ENCODE measurements at places on chromosomes 2 and 18.

DNA sequence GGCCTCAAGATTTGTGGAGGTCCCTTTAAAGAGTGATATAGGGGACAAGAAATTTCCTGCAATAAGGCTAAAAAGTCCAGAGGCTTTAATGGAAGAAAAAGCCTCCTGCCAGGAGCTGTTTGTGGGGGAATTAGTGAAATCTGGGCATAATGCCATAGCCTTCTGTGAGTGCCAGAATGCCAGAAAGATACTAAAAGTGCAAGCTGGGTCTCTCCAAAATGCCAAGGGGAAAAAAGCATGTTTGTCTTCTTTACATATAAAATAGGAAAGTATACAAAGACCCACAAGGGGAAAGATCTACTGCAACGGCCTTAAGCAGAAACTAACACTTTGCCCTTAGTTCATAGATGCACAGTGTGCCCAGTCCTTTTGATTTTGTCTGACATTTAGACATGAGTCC lies 647.7 kb upstream of the ZNF804A start:
- no peak for DNase-seq

DNA sequence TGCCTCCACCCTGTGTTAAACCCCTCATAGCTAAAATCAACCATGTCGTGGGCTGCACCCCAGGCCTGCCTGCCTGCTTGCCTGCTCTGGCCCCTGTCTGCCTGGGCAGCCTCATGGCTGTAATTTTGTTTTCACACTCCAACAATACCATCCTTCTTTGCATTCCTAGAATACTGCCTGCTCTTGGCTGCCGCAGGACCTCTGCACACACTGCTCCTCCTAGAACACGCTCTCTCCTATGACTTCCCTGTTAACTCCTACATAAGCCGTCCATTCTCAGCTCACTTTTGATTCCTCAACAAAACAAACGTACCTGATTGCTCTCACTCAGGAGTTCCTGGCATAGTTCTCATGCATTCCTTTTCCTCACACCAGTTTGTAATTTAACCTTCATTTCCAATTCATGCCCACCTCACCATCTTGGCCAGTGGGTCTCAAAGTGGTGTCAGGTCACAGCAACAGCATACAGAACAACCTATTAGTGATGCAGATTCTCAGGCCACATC lies 2.5 kb downstream of the UXS1 start:
- DNase-seq = no peak

DNA sequence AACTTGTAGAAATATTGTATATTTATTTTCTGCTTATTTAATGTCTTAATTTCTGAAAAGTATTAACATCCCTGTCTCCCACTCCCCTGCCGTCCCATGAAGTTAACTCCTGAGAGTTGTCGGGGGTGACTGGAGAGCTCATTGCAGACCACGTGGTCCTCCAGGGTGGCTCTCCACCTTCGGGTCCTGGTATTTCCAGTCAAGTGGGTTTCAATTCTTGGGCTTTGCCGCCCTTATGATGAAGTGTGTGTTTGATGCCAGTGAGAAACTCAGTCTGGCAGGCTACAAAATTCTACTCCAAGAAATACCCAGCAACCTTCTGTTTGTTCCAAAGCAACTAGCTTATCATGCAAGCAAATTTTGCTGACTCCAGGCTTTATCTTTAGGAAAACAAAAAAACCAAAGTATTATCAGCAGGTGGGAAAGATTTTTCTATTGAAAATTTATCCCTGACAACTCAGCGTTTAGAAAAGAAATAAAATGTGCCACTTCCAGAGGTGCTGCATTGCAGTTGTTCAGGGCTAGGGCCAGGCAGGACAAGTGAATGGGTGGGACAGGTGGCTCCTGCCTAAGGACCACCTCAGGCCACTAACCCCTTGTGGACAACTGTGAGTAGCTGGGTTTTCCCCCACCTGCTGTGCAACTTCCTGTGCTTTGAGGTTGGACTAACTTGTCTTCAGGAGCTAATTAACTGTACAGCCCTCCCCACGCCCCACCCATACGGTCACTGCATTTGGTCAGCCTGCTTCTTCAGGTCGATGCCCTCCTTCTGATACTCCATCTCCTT lies 46.6 kb downstream of the BCL2L11 start:
- DNase-seq = no peak

GRCh38 chr18:73059280-73059679 lies 191.5 kb upstream of the NETO1 start:
- DNase-seq = no peak

DNA sequence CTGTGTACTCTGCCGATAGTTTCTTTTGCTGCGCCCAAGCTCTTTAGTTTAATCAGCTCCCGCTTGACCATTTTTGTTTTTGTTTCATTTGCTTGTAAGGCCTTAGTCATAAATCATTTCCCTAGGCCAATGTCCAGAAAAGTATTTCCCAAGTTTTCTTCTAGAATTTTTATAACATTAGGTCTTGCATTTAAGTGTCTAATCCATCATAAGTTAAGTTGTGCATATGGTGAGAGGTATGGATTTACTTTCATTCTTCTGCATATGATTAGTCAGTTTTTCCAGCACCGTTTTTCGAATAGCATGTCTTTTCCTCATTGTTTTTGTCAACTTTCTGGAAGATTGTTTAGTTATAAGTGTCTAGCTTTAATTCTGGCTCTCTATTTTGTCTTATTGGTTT lies 484.8 kb upstream of the CNTNAP5 start:
- DNase-seq = no peak

- DNase-seq = no peak
Observed at GRCh38 chr2:61006486-61007105, 10.9 kb upstream of the PEX13 start.

DNA sequence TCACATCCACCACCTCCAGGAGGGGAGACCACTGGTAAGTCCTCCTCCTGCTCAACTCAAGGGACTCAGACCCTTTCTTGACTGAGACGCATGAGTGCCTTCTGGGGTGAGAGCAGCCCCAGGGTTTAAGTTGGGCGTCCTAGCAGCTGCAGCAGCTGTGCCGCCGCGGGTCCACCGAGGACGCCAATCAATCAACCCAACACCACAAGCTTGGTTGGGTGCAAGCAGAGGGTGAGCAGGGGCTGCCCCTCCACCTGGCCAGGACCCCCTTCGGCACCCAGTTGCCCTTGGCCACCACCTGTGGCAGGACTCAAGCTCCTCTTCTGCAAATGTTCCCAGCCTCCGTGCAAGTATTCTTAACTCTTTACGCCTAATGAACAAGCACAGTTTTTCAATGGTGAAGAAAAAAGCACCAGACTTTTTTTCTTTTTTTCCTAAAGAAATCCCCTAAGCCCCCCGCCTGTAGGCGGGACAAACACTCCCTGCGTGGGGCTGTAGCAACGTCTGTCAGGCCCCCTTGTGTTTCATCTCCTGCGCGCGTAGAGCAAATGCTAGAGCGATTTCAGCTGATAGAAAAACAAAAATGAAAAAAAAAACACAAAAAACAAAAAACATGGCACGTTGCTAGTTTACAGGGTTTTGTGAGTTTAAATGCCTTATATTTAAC lies 197.1 kb downstream of the LOXHD1 start:
- no peak for DNase-seq

DNA sequence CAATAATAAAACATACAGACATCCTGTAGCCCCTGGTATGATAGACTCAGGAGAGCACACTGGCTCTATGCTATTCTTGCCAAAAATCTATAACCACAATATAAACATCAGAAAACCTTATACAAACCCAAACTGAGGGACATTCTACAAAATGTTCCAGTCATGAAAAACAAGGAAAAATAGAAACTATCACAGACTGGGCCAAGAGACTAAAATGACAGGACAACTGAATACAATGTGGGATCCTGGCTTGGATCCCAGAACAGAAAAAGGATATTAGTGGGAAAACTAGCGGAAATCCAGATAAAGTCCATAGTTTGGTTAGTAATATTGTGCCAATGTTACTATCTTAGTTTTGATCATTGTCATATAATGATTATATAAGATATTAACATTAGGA lies 29.6 kb upstream of the EPAS1 start:
- DNase-seq = no peak

- no peak for DNase-seq
Observed at GRCh38 chr2:137237055-137237454, 471.7 kb downstream of the THSD7B start.

DNA sequence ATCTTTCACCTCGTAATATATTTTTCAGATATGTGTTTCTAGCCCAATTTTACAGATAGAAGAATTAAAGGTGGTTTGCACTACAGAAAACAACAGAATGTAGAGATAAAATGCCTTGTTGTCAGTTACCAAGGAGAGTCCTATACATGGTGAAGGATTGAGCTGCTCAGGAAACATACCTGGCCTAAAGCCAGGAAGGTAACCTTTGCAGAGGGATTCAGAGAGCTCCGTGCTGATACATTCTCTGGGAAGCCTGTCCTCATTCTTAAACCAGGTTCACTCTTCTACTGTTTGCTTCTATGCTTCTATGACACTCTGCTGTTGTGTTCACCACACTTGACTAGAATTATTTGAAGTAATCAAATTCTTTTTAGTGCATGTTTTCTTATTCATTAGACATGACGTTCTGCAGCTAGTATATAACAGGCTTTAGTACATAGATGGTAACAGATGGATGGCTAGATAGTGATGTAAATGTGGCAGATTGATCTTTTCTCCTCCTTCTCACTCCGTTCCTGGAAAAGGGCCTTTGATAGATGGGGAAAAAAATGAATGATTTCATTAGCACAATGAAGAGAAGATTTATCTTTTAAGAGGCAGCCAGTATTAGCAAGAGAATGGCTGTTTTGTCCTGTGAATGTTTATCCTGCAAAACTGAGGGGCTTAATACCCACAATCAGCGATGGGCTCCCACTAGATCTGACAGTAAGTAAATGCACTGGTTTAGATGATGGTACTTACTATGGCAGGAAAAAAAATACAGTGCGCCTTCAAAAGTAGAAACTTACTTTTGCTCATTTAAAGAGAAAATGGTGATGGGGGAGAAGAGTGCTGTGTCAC lies 589.6 kb upstream of the FAM98A start:
- DNase-seq = no peak

DNA sequence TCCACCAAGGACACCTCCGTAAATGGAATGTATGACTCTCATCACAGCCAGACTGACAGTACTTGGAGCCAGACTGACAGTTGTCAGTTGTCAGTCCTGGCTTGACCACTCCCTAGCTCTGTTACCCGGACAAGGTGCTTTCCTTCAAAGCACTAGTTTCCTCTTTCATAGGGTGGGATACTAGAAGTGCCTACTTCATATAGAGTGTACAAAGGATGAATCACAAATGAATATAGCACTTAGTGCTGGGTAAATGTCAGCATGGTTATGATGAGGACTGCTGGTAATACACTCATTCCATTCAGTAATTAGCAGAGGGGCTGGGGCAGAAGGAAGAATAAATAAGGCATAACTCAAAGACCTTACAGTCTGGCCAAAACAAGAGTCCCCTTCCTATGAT lies 91.4 kb downstream of the ARL4C start:
- no peak for DNase-seq

DNA sequence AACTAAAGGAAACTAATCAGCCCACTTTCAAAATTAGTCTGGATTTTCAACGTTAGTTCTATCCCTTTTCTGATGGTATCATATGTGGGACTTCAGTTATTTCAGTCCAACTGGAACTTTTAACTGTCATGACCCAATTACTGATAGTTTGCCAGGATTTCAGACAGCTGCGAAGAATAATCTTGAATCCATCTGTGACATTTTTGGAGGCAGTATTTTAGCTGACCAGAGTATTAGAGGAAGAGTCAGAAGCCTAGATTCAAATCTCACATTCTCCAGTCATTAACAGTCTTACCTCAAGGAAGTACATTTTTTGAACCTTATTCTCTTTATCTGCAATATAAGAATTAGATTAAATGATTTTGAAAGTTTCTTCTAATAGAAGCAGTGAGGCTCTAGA lies 81.3 kb downstream of the PTRHD1 start:
- no peak for DNase-seq

GRCh38 chr2:118431165-118431517 lies 342.9 kb downstream of the INSIG2 start:
- no peak for DNase-seq

- DNase-seq = no peak
Observed at GRCh38 chr2:200336980-200337615, 30.6 kb downstream of the SPATS2L start.

GRCh38 chr2:150140777-150141176 lies 346.7 kb downstream of the RND3 start:
- DNase-seq = no peak

DNA sequence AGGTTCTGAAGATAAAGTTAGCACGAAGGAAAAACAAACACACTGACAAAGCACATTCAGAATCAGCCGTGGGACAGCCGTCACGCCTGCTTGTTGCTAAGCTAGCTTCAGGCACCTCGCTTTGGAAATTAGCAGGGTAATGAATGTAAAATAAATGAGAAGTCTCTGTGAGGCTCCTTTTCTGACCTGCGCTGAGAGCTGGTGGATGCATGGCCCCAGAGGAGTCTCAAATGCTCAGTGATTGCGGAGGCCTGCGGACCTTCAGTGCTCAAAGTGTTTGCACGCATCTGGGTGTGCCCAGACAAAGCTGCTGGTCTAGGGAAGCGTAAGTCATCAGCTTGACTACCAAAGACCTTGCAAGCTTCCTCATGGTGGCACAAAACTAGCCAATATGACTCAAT lies 50.6 kb downstream of the CD8B2 start:
- DNase-seq = no peak

DNA sequence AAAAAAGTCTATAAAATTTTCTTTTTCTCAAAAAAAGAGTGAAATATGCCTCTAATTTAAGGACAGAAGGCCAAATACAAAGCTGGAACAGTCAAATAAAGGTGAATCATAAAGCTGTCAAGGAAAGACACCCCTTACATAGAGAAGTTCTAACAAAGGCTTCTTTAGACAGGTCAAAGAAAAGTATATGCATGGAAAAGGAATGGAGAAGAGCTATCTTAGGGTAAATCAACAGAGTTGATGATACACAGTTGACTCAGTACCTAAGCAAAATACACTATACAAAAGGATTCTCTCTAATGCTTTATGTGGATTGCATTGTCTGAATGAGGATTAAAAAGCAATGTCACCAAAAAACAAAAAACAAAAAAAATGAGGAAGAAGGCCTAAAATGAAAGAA lies 214.8 kb downstream of the TXNL1 start:
- no peak for DNase-seq

- DNase-seq = no peak
Observed at GRCh38 chr2:127081826-127082633, 24.9 kb downstream of the BIN1 start.

GRCh38 chr2:72144632-72145288 lies 2.9 kb downstream of the CYP26B1 start:
- peak; percentile 85 for DNase-seq

DNA sequence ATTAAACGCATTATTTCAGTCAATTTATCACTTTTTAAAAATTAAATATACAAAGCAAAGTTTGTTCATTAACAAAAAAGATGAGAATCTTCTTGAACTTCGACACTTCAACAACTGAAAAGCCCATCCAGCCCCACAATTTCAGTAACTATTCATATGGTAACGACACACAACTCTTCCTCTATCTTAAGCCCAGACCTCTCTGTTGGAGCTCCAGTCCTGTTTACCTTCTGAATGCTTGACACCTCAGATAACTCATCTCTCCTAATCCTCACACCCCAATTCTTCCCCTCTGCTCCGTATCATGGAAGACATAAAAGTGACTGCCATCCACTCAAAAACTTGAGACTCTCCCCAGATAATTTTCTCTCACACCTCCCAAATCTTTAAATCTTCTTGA lies 12.6 kb downstream of the USP37 start:
- DNase-seq = no peak

All from WTC11 (cell line).